SJSA1 (cell line): ENCODE measurements at places on chromosomes 13 and 19.

- no peak for DNase-seq
Measured at GRCh38 chr19:30686826-30687566, 314.8 kb downstream of the ZNF536 start.

DNA sequence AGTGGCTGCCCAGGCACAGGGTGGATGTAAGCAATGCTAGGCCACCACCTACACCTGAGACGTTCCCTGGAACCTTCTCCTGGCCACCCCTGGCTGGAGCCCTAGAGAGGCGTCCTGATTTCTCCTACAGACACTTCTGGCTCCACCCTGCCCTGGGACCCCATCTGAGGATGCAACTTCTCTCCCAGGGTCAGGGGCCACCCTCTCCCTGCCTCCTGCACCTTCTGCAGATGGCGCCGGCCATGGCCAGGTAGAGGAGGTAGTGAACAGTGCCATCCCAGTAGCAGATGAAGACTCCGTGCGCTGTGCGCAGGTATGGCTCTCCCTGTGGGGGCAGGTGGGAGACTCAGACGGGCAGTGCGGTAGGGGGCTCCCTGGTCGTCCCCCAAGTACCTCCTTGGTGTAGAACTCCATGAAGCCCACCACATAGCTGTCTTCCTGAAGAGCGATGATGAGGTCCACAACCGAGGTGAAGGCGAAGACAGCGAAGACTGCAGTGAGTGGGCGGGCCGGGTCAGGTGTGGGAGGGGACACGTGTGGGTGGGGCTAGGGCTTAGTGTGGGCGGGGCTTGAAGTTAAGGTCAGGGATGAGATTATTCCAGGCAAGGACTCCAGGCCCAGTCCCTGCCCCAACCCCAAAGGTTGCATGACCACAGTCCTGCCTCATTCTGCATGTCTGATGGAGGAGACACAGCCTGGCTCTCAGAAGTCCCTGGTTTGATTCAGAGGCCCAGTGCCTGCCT, 3.0 kb downstream of the TM6SF2 start:
- no peak for DNase-seq

DNA sequence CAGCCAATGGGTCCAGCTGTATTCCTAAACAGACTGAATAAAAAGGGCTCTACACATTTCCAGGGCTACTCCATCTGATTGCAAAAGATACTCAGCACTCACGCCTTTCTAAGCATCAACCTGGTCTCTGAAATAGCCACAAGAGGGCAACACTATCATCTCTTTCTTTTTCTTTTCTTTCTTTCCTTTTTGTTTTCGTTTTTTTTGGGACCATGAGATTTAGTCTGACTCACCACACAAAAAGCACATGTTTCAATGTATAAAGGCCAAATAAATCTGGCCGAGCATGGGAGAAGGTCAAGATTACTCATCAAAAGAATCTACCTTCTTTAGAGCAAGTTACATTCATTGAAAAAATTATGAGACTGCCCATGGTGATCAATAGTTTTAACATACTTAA, 805.6 kb upstream of the ARGLU1 start:
- no peak for DNase-seq

DNA sequence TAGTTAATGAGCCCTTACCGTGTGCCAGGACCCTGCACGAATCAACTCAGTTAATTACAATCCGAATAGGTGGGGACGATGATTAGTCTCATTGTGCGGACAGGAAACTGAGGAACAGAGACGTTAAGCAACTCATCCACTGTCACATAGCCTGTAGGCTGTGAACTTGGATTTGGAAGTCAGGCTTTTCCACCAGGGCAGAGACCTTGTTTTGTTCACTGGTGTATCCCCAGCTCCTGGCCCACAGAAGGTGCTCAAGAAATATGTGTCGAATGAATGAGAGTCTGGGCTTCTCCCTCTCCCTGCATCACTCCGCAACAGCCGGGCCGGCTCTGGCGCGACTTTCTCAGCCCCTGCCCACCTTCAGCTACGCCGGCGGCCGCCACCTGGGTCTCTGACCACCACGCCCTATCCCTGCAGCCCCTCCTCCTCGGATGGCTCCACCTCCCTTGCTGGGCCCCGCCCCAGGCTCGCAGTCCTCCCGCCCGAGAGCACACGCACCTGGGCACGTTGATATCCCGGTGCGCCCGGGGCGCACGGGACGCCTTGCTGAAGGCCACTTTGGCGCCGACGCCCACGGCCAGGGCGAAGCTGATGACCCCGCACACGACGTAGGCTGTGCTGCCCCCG, 1.3 kb downstream of the SHISA7 start:
- DNase-seq: no peak

DNA sequence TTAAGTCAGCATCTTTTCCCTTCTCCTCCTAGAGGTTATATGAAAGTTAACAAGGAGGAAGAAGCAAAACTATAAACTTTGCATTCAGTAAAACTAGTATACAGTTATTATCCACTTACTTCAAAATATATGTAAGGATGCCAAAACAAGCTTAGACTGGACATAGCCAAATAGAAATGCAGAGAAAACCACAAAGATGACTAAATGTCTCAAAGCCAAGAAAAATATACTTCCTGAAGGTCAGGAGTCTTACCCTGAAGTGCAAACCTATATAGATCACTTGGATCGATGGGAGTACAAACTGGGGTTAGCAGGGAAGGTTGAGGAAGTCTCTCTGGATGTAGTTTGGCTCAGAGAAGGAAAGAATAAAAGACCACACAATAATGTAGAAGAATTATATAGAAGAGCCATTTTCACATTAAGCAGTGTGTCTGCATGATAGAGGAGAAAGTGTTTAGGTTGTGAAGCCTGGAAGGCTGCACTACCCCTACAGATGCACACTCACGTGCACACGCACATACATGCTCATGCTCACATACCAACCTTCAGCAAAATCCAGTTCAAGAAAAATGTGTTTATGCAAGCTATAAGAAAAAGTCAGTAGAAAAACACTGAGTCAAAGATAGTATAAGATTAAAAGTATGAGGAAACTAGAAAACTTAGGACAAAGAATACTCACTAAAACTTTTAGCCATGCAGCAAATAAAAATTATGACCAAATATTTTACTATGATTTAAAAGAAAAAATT, 112.1 kb upstream of the RXFP2 start:
- no peak for DNase-seq

DNA sequence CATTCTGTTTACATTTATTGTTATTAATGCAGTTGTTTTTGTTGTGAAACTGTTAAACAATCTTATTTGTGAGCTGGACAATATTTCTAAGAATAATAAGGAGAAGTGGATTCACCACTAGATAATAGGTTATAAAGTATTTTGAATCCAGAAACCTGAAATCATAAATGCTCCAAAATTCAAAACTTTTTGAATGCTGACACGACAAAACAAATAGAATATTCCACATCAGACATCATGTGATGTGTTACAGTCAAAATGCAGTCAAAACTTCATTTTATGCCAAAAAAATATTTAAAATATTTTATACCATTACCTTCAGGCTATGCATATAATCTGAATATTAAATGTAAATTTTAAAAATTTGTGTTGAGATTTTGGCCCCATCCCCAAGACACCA, 1321.4 kb downstream of the SLITRK1 start:
- no peak for DNase-seq

- DNase-seq: no peak
Measured at GRCh38 chr13:87671753-87672605, 808 bp downstream of the SLITRK5 start.

GRCh38 chr19:39296055-39296645, at the start of gene IFNL1:
Gene IFNL1, plus strand, starts transcription at chr19:39296407. Its CDS starts 15 bp downstream, at chr19:39296422.
- DNase-seq: no peak

DNA sequence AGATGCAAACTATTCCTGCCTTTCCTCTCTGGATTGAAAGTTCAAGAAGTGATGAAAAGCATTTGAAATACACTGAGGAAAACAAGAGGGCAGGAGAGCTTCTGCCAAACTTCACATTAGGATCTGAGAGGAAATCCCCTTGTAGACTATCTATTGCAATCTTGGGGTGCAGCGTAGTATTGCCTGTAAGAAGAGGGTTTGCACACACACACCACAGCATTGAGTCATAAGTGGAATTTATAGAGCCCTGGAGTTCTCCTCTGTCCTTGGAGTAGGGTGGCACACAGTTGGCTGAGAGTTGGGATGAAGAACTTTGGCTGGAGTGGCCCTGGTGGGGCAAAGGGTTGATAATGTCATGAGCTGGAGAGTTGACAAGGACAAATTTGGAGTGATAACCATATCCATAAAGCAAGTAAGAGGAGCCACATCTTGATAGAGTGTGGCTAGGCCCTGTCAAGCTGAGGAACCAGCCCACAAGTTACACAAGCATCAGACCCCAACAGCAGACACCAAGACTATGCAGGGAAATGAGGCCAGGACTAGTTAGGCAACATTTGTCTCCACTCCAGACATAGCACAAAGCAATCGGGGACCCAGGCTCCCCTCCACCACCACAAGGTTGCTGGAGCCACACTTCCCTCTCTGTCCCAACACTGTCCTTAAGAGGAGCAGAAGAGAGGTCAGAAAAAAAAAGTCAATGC, 520.9 kb downstream of the KLF5 start:
- DNase-seq: no peak

GRCh38 chr13:36418022-36418805, 14.1 kb upstream of the CCNA1 start:
- DNase-seq: no peak

- no peak for DNase-seq
Measured at GRCh38 chr13:24984134-24984533, 111.8 kb upstream of the PABPC3 start.

DNA sequence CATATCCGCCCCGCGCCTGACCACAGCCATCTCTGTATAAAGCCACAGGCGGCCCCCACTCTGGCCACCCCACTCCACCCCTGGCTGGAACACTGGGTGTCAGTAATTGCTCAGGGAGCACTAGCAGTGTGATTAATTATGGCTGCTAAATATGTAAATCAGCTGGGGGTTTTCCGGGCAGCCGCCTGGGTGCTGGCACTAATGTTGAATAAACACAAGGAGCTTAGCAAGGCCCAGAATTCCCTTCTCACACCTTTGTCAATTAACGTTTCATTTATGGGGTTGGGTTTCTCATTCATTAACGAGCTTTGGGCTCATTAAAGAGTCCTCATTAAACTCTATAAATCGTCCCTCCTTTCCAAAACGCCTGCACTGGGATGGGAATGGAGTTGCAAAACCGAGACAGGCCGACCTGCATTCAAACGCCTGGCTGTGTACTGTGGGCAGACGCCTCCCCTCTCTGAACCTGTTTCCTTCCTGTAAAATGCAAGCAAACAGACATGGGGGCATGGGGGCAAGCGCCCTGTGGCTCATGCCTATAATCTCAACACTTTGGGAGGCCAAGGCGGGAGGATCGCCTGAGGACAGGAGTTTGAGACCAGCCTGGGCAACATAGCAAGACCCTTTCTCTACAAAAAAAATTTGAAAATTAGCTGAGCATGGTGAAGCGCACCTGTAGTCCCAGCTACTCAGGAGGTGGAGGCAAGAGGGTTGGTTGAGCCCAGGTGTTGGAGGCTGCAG, 17.7 kb upstream of the OLFM2 start:
- no peak for DNase-seq

GRCh38 chr13:111514610-111515306, 194.3 kb downstream of the TEX29 start:
- DNase-seq: no peak

- no peak for DNase-seq
Measured at GRCh38 chr19:10378124-10378523, 2.2 kb downstream of the TYK2 start.

- no peak for DNase-seq
Measured at GRCh38 chr13:49814551-49815270, 22.2 kb upstream of the KPNA3 start.

DNA sequence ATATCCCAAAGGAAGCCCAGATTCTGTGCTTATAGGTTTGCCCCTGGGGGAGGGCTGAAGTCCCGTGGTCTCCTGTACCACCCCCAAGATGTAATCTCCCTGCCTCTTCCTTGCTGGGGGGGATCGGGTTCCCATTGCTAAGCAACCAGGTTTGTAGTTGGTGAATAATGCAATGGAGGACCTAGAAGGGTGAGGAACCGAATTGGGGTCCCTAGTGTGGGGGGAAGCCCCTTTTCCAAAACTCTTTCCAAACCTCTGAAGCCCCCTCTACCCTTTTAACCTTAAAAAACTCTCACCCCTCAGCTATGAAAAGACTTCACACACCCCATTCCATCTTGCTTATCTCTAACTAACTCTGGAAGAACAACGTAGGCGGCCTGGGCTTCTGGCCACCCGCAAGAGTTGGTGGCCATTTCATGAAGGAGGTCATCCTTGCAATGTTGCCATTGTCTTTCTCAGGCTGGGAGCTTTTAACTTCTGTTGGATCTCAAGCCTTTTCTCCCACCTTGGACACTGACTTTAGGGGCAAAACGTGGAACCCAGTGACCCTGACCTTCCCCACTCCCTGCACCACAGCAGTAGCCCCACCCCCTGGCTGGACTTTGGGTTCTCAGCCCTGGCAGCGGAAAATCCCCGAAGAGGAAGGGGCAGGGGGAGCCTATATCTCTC, 661 bp downstream of the PALM3 start:
- DNase-seq: no peak

GRCh38 chr19:55165952-55166529, 372 bp downstream of the DNAAF3 start:
- DNase-seq: peak; percentile 82

DNA sequence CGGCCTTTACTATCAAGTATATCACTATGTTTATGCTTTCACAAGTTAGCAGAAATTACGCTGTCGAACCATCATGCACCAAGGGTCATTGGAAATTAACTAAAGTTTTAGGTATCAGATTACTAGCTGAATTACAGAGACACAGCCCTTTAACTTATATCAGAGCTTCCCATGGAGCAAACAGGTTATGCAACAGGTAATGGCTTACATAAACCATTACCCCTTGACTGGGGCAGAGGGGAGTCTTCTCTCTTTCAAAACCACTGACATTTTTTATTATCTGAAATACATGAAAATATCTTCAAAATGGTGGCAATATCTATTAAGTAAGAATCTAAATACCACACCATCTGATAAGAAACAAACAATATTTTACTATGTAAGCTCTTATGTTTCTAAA, 1692.9 kb upstream of the SLC10A2 start:
- no peak for DNase-seq

DNA sequence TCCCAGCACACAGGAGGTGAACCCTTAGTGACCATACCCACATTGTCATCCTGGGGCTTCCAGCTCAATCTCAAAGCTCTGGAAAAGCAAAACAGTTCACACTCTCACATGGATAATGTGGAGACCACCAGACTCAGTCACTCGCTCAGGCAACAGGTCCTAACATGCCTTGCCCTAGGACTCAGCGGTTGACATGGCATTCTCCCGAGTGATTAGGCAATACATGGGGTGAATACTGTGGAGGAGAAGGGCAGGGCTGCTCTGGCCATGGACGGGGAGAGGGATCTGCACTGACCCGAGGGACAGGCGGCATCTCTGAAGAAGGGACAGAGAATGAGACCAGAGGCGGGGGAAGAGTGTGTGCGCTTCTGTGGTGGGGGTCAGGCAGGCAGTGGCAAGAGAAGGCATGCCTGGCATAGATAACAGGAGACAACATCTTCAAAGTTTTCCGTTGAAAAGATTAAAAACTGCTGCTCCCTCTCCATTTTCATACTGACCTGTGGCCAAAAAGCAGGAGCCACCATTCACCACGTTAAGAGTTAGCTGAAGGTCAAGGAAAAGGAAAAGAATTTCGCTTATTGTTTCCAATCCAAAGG, 44.5 kb upstream of the EPHX3 start:
- no peak for DNase-seq

GRCh38 chr19:28435551-28436271, 777.2 kb downstream of the UQCRFS1 start:
- DNase-seq: no peak

GRCh38 chr19:10388957-10389356, 8.6 kb upstream of the TYK2 start:
- peak; percentile 81 for DNase-seq

- no peak for DNase-seq
Measured at GRCh38 chr19:45400192-45400591, 4.7 kb downstream of the PPP1R13L start.

- no peak for DNase-seq
Measured at GRCh38 chr19:18494267-18494607, 27.6 kb downstream of the ELL start.
